ENCODE measurements at places on chromosomes 2 and 18.

DNA sequence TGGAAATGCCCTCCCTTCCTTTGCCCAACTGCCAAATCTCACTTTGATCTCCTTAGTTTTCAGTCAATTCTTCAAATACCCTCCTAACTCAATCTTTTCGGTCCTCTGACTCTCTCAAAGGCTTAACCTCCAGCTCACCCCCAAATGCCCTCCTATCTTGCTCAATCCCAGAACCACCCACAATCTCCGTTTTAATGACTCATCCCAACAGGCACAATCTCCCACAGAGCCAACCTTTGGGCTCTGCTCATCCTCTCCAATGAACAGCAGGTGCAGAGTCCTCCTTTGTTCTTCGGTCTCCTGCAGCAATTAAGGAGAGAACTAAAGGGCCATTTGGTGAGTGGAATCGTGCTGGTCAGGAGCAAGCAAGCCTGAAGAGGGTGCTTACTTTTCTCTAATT lies 366.1 kb upstream of the CRIM1 start:
- no peak for DNase-seq

- no peak for DNase-seq
Measured at GRCh38 chr18:79878741-79879378, 72.6 kb downstream of the SLC66A2 start.

DNA sequence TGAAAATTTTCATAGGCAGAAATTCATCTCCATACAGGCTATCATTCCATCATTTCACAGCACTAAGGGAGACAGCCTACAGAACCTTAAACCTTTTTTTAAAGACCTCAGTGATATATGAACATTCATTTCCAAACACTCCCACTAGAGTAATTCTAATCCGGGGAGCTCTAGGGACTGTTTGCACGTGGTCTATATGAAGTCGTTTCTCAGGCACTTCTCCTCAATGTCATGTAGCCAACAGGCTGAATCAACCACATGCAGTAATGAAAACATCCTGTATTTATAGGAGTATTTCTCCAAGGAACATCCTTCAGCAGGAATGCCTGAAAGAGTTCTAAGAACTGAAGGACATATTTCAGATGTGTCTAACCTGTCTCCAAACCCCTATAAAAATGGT lies 97.3 kb upstream of the CREB1 start:
- DNase-seq = no peak

DNA sequence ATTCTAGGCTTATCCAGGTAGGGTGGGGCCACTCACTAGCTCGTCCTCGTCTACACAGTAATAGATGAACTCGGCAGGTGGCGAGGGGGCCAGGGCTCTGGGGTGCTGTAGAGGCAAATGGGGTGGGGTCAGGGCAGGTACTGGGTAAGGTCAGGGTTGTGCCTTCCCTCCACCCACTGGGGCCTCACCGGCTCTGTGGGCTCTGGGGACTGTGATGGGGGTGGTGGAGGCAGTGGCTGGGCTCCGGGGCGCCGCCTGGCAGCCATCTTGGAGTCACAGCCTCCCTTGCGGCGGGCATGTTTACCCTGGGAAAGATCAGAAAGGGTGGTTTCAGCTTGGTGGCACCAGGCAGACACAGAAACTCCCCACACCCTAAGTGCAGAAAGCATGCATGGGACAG lies 6.4 kb downstream of the MBD1 start:
- DNase-seq = no peak

- DNase-seq = no peak
Measured at GRCh38 chr2:5697562-5697961, 5.4 kb downstream of the SOX11 start.

- no peak for DNase-seq
Measured at GRCh38 chr2:8441986-8442385, 239.9 kb upstream of the ID2 start.

DNA sequence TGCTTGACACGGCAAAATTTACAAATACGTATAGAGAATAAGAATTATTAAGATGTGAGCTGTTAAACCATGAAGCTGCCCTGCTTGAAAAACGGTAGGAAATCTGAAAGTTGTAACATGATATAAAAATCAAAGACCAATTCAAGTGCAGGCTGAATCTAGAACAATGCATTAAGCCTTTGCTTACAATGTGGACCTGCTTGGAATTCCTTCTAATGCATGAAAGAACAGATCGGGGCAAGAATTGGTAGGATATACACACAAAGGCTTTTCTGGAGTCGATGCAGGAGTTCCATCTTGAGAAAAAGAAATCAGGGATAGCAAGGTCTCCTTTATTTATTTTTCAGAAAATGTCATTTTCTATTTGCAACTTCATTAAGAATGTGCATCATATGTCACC lies 136.8 kb downstream of the DLGAP1 start:
- no peak for DNase-seq

- no peak for DNase-seq
Measured at GRCh38 chr18:72738136-72738535, 129.7 kb downstream of the NETO1 start.

DNA sequence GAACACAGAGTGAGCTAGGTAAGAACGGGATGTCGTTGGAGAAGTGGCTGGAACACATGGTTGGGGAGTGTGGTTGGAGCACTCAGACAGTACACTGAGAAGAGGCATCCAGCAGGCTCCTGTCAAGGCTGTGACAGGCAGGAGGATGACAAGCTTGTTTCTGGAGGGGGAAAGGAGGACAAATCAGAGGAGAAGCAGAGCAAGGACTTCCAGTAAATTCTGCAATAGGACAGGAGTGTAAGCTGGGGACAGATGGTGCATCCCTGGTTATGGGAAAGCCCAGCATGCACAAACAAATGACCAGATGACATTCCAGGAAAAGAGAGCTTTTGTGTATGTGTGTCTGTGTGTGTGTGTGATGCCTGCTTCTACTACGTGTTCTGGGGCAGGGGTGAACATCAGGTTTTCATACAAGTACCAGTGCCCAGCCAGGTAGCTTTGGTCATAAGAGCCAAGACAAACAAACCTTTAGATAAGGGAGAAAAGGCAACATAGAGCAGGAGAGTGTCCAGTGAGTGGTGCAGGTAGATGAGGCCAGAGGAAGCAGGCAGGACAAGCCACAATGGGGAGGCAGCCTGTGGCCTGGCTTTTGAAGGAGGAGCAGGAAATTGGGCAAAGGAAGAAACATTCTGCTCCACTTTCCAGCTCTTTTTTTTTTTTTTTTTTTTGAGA lies 32.1 kb upstream of the MAPK4 start:
- DNase-seq = no peak

- peak; percentile 77 for DNase-seq
Measured at GRCh38 chr2:74334931-74335333, 8.3 kb downstream of the SLC4A5 start.

DNA sequence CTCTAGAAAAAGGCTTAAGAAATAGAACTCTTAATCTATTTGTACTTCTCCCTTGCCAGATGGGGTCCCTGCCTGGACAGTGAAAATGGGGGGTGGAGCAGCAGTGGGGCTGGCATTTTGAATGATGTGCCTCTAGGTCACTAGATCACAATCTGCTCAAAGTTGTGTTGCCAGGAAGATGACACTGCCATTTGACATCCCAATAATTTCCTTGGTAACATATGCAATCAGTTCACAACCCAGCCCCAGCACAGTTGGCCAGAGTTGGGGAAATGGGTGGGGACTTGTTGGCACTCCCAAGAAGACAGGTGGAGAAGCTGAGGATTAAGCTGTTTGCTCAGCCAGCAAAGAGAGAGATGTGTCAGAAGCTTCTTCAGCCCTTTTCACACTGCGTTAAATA lies 558.3 kb upstream of the KLHL29 start:
- DNase-seq = no peak

- no peak for DNase-seq
Measured at GRCh38 chr2:173357346-173357745, 2.7 kb downstream of the CDCA7 start.

DNA sequence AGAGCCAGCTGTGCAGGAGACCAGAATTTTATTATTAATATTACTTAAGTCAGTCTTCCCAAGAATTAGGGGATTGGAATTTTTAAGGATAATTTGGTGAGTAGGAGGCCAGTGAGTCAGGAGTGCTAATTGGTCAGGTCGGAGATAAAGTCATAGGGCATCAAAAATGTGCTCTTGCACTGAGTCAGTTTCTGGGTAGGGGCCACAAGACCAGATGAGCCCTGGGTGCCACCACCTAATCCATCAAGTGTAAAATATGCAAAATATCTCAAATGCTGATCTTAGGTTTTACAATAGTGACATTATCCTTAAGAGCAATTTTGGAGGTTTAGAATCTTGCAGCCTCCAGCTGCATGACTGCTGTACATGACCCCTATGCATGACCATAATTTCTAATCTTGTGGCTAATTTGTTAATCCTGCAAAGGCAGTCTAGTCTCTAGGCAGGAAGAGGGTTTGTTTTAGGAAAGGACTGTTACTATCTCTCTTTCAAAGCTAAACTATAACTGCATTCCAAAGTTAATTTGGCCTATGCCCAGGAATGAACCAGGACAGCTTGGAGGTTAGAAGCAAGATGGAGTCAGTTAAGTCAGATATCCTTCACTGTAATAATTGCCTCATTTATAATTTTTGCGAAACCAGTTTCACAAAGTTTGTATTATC lies 215.9 kb downstream of the RNF152 start:
- DNase-seq = no peak

GRCh38 chr2:39913648-39914461 lies 134.8 kb upstream of the THUMPD2 start:
- DNase-seq = peak; percentile 16

DNA sequence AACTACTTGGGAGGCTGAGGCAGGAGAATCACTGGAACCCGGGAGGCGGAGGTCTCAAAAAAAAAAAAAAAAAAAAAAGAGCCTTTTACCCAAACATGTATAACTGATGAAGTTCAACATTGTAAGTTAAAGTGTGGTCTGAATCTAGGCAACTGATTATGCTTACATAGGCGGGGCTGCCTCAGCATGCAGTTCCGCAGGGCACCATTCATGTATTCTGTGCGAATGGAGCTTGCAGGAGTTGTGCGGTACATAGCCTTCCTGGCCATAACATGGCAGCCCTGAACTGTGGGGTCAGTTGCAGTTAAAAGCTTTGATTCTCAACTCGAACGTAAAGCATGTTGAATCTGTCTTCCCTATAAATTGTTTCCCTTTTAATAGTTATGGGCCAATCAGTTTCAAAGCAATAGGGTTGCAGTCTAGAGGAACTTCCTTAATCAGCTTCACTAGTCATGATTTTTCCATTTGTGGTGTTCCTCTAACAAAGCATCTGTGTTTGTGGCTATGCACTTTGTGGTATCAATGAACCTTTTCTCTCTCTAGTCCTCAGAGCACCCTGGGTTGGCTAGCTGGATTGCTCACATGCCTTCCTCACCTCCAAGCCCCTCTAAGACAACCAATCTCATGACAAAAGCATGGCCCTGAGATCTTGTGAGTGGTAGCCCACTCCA lies 30.6 kb upstream of the CEP68 start:
- no peak for DNase-seq

Data from CD4-positive, alpha-beta T cell treated with Interleukin-15 for 4 hours (primary cell).